ENCODE measurements at places on chromosomes 6 and 20.

GRCh38 chr6:129908858-129909257 is 47.7 kb upstream of the TMEM244 start:
- no peak for DNase-seq

DNA sequence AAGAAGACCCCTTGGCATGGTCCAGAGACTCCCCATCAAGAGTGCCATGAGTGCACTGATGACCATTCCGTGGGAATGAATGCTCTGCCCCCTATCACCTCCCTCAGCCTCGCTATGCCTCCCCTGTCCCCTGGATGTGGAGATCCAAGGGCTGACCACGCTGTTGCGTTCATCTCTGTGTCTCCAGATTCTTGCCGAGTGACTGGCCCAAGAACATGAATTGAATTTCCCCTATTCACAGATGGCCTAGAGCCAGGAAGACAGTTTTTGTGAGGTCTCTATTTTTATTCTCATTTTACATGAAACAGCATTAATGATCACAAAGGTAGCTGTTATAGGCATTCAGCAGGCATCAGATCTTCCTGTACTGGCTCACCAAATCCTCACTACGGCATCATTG is 33.6 kb downstream of the MAFB start:
- no peak for DNase-seq

DNA sequence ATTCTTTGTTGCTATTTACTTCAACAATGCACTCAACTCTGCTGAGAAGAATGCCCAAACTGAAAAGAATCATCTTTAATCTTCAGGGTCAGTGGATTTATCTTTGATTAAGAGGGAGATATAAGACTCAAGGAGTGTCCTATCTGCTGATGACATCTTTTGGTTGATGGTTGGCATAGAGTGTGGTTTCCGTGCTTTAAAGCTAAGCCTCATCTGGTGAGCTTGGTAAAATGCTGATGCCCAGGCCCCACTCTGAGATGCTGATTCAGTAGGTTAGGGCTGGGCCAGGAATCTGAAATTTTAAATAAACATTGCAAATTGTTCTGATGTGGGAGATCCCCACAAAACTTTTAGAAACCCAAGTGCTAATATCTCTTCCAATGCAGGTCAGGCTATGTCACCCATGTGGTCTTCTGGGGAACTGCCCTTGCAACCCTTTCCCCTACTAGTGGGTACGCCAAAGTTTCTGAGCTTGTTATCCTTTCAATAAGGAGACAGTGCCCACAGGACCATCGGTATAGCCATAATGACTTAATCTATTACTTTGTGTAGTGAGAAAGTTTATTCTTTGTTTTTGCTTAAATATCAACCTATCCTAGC is 68.5 kb upstream of the ARMH2 start:
- no peak for DNase-seq

DNA sequence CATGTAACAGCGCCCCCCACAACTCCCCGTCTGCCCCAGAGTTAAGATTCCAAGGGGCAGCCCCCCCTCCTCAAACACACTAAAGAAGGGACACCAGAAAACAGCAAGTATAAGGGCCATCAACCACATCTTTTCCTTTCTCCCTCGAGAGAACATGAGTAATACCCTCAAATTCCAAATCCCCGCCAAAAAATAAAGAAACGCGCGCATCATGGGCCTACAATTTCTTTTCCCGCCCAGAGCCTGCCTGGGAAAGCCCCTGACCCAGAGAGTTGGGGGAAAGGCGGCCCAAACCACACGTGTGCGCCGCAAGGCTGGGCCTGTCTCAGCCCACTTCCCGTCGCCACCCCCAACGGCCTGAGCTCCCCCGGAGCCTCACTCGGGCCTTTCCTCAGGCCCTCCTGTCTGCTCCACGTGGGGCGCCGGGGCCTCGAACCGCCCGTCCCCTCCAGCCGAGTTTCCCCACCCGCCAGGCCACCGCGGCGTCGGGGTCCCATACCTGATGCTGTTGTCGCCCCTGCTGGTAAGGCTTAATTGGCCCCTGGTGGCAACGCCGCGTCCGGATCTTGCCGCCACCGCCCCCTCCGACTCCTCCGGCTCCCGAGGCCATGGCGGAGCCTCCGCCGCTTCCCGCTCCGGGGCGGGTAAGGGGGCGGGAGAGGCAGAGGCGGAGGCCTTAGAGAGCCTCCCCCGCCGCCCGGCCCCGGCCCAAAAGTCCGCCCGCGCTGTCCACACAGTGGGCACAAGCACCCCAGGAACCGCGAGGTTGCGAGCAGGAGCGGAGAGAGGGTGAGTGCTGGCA is 746 bp downstream of the NUP153 start:
- peak; percentile 81 for DNase-seq

DNA sequence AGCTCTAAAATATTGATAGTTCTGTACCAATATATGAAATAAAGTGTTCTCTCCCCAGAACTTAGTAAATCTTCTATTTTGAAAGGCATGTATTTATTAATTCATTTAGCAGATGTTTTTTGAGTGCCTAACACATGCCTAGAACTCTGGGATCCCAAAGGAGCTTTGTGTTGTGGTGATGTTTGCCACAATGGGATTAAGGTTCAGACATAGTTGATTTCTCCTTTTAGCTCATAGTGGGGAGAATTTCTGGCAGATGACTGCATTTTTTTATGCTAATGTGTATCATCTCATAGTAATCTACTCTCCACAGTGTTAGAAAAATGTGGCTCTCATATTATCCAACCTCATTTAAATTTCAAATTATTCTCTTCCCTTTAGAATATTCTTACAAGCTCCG is 21.7 kb downstream of the MYB start:
- DNase-seq, result no peak

DNA sequence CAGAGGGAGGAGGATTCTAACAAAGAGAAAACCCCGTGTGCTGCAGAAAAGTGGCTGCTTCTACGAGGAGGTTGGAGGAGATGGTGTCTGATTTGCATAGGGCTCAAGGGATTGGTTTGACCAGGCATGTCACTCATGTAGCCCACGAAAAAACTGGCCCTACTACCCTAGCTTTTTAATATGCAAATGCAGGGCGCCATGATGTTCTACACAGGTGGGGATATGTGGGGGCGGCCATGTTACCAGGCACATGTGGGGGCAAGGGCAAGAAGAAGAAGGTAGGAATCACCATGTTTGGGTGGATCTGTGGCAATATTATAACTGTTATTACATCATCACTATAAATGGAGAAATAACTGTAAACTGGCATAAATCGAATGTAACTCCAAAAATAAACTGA is 9.9 kb downstream of the KIAA1755 start:
- no peak for DNase-seq

DNA sequence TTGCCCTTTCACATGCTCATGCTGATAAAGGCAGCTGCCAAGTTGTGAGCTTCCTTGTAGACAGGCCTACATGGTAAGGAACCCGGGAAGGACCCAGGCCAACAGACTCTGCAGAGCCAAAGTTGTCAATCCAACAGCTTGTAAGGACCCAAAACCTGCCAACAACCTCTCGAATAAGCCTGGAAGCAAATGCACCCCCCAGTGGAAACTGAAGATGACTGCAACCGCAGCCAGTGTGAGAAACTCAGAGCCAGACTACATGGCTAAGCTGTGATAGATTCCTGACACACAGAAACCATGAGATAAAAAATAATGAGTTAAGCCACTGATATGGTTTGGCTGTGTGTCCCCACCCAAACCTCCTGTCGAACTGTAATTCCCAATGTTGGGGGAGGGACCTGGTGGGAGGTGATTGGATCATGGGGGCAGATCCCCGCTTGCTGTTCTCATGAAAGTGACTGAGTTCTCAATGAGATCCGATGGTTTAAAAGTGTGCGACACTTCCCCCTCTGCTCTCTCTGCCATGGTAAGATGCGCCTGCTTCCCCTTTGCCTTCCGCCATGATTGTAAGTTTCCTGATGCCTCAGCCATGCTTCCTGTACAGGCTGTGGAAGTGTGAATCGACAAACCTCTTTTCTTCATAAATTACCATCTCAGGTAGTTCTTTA is 18.8 kb upstream of the CLPSL2 start:
- DNase-seq, result no peak

- DNase-seq, result no peak
These were observed 915.0 kb downstream of the KIF16B start for GRCh38 chr20:15658295-15658694.

- no peak for DNase-seq
These were observed 161.6 kb downstream of the ZDHHC14 start for GRCh38 chr6:157542414-157543160.
